SJSA1 (cell line): ENCODE measurements at places on chromosomes 11 and 22. TPM values are rescaled to one million over a fixed set of nuclear protein-coding genes. Genes with fewer than 3 reads are reported as not detected.

DNA sequence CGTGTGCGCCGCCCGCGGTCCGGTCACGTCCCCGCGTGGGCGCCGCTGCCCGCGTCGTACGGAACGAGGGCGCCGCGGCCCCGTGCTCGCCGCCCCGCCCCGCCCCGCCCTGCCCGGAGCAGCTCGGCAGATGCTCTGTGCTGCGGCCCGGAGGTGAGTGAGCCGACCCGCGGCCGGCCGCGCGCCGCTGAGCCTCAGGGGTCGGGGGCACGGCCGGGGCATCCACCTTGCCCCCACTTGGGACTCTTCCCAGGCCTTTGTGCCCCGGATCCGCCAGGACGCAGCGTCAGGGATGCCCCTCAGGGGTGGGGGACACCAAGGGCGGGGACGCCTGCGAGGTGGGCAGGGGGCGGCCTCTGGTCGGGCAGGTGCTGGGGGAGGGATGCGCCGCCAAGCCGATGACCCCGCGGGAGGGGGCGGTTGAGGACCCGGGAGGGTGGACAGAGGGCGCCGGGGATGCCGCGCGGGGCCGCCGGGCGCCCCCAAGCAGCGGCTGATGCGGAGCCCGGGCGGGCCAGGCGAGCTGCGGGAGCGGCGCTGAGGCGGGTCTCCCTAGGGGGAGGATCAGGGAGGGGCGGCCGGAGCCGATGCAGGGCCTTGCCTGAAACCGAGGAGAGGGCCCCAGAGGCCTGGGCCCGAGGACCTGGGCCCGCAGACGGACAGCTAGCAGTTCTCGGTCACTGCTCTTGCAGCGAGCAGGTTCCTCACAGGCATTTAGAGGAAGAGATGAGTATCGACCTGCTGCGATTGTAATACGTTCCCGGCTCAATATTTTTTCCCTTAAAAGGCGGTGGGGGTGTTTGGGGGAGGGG, at the start of gene GNAZ:
Gene GNAZ (plus strand): TSS at position 102 of the 812 bp plus-strand sequence. CDS start 25,177 bp downstream, outside the sequence.
- peaks cover 21% of the 10 kb centered on the region for H3K36me3 ChIP-seq
- no peak for DNase-seq
- H3K4me1 ChIP-seq = peaks cover 78% of the 10 kb centered on the region

GRCh38 chr22:22600531-22601261, 41.6 kb upstream of the PRAME start:
- DNase-seq = no peak
- no peak overlapping the region for H3K4me3 ChIP-seq
- no peaks in the 10 kb centered on the region for H3K36me3 ChIP-seq

The GLYATL2 gene
- 0.26 and 0.69 TPM in 2 replicates for total RNA-seq

- H3K4me3 ChIP-seq = no peak overlapping the region
- H3K4me1 ChIP-seq = peaks cover 13% of the 10 kb centered on the region
- peaks cover 4% of the 10 kb centered on the region for H3K36me3 ChIP-seq
Measured at GRCh38 chr11:68215524-68216170, 2.6 kb upstream of the KMT5B start.

The C11orf52 gene
- total RNA-seq = not detected in 2 replicates

DNA sequence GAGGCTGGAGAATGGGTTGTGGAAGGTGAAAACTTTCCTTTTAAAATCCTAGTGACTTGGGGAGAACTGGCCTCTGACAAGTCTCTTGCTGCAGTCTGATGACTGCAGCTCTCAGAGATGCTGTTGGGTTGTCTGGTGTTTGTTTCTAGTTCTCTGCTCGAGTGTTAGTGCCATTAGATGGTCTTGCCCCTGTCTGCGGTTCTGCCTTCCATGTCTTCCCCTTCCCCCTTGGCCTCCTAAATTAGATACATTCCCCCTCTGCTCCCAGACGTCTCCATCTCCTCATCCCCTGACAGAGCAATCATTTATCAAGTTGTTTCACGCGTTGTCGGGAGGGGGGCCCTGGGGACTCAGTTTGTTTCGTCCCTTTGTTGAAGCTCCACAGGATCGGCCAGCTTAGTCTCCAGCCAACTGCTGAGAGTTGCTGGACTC, 67.7 kb downstream of the CECR2 start:
- no peak overlapping the region for H3K4me3 ChIP-seq
- no peaks in the 10 kb centered on the region for H3K4me1 ChIP-seq
- no peak overlapping the region for H3K27ac ChIP-seq
- no peaks in the 10 kb centered on the region for H3K36me3 ChIP-seq
- peaks cover 39% of the 10 kb centered on the region for H3K27me3 ChIP-seq

DNA sequence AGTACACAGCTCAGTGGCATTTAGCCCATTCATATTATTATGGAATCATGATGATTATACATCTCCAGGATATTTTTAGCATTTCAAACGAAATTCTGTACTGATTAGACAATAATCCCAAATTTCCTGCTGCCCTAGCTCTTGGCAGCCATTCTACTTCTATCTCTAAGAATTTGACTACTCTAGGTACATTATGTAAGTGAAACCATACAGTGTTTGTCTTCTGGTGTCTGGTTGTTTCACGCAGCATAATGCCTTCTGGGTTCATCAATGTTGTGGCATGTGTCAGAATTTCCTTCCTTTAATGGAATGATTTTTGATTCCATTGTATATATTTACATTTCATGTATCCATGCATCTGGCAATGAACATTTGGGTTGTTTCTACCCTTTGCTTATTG, 517.7 kb downstream of the ETS1 start:
- no peaks in the 10 kb centered on the region for H3K4me1 ChIP-seq
- H3K36me3 ChIP-seq = no peaks in the 10 kb centered on the region
- no peak overlapping the region for H3K4me3 ChIP-seq

GRCh38 chr22:20080776-20081654, 974 bp downstream of the DGCR8 start:
- peak; percentile 83 for DNase-seq
- no peaks in the 10 kb centered on the region for H3K27me3 ChIP-seq

DNA sequence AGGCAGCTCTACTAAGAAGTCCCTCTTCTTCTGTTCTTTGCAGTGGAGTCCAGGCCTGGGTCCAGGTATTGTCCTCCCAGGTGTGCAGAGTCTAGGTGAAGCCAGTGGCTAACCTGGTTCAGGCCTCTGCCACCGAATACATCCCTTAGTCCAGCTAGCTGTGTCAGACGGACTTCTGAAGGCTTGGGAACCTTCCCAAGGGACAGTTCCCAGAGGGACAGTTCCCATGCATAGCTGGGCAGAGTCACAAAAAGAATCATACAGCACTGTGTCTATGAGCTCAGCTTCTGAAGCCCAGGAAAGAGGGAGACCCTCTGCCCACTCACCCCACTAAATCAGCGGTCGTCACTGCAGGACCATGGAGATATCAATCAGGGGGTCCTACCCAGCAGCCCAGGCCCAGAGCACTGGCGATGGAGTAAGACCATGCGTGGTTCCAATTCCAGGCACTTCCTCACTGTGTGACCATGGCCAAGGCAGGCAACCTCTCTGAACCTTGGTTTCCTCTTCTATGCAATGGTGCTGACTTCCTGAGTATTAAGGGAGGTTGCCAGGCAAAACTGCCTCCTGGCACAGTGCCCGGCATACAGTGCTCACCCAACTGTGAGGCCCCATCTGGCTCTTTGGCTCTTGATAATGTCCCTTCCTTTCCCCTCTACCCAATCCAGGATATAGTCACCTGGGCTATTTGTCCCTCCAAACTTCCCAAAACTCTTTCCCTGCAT, 3.4 kb downstream of the MS4A10 start:
- no peak overlapping the region for H3K4me3 ChIP-seq
- no peaks in the 10 kb centered on the region for H3K36me3 ChIP-seq
- no peak for DNase-seq
- peaks cover 25% of the 10 kb centered on the region for H3K4me1 ChIP-seq
- no peak overlapping the region for H3K27ac ChIP-seq

- no peaks in the 10 kb centered on the region for H3K27me3 ChIP-seq
- no peak overlapping the region for H3K27ac ChIP-seq
- H3K4me3 ChIP-seq = no peak overlapping the region
- no peaks in the 10 kb centered on the region for H3K4me1 ChIP-seq
- no peak for DNase-seq
Measured at GRCh38 chr11:9738116-9738515, 74.2 kb downstream of the SWAP70 start.

DNA sequence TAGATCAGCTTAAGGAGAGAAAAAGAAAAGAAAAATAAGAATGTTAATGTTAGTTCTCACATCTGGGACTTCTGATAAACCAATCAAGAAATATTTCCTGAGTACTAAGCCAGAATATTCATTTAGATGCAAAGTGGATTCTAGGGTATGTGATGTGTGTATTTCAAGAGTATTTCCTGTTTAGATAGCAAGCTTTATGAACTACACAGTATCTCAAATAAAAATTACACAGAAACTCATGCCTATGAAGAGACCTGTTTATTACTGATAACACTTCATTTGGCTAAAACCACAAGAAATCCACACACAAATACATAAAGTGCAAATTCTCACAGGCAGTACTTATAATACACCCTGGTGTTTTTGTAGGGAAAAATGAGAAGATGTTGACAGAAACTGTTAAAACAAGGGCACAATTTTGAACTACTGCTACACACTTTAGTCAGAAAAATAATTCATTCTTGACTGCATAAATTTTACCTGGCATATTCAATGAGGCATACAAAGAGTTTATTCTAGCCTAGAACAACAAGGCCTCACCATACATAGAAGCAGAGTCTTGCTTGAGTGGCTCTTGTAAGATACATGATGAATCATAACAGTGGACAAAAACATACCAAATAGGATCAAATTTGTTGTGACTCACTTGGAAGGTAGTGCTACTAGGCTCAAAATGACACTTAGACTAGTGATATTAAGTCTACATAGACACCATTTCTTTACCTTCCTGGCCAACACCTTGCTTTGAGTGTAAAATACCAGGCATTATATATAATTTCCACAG, 18.8 kb upstream of the P4HA3 start:
- peak; percentile 10 for DNase-seq
- H3K4me3 ChIP-seq = no peak overlapping the region
- H3K27me3 ChIP-seq = no peaks in the 10 kb centered on the region
- no peak overlapping the region for H3K27ac ChIP-seq
- no peaks in the 10 kb centered on the region for H3K36me3 ChIP-seq
